ENCODE measurements at places on chromosomes 3 and 15. TPM values are rescaled to one million over a fixed set of nuclear protein-coding genes. Genes with fewer than 3 reads are reported as not detected.

RAB6B gene
- 4.3 TPM for total RNA-seq

TRANK1 gene
- 0.44 TPM for total RNA-seq

TMEM202 gene
- not detected for total RNA-seq

CPLX3 gene
- not detected for total RNA-seq

- DNase-seq = no peak
Observed at GRCh38 chr3:23875113-23875725, 41.6 kb downstream of the NKIRAS1 start.

DNA sequence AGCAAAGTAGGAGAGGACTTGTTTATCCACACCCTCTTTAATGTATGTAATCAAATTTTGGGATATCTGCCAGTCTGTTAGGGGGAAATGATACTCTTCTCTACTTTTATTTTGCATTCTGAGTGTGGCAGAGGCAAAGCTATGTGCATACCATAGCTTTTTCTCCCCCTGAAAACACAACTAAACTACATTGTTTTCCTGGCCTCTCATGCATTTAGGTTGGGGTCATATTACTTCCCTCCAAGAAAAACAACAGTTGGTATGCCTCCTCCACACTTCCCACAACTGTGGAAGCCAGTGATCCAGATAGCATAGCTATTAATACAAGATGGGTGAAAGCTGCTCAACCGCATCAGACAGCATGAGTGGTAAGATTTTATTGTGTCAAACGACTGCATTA lies 6.9 kb downstream of the RPL15 start:
- no peak for DNase-seq

GRCh38 chr15:67080118-67080899 lies 14.9 kb downstream of the SMAD3 start:
- no peak for DNase-seq

GRCh38 chr3:126554560-126555525 lies 3.9 kb downstream of the C3orf22 start:
- DNase-seq = no peak

DNA sequence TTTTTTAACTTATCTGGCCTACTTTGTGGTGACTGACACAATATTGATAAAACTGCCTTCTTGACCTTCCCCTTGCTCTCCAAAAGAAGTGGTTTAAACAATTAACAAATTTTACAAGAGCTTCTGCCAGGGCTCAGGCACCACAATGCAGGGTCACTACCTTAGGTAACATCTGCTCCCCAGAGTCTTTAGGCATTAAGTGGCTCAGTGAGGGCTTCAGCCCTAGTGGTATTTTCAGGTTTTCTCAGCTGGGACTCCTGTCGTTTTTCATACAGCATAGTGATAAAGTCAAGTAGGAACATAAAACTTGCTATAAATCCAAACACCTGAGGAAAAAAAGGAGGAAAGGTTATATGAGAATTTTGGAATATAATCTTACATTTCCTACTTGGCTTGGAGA lies 18.9 kb downstream of the CMTM6 start:
- no peak for DNase-seq
